Thoracic aorta (tissue), 2 donors: ENCODE measurements at places on chromosomes 16 and 17.

DNA sequence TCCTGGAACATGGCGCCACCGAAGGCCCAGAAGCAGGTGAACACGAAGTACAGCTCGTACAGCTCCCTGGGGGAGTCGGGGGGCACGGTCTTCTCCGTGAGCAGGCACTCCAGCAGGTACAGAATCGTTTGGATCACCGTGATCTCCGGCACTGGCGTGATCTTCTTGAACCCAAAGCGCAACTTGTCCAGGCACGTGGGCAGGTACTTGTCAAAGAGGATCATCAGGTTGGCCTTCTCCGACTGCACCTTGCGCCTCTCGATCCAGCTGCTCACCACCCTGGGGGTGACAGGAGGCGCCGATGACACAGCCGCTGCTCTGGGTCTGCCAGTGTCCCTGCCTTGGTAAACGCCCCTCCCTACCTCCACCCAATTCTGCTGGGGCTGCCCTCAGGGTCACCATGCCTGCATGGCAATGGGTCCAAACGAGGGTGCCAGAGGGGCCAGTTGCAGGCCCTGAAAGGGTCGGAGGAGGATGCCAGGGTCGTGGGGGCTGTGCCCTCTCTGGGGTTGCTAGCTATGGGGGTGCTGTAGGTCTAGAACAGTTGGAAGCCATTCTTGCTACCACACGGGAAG lies 90.9 kb downstream of the DNAH17 start:
- DNase-seq: no peak

DNA sequence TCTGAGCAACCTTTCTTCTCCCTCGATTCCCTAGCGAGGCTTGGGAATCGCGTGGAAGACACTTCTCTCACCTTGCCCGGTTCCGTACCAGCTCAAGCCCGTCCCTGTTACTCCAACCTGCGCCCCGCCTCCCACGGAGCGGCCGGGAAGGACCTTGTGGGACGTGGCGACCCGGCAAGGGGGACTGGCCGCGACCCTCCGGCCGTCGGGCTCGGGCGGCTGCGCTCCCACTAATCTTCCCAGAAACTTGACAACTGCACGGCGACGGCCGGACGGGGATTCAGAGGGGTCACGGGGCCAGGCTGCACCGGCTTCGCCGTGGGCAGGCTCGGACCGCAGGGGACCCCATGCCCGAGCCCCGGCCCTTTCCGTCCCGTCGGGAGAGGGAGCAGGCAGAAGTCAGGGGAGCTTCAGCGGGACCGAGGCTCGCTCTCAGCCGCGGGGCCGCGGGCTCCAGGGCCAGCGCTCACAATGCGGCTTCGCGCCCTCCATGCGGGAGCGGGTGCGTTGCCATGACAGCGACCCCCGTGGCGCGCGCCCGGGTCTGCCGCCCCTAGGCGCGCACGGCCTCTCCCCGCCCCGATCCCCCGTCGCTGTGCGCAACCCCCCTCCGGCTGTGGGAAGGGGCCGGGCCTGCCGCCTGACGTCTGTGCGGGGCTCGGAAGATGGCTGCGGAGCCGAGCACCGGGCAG lies at the start of gene SGSM2:
Gene SGSM2 (plus strand): TSS at position 650 of the 692 bp plus-strand sequence. CDS start 188 bp downstream, outside the sequence.
- no peak for DNase-seq

DNA sequence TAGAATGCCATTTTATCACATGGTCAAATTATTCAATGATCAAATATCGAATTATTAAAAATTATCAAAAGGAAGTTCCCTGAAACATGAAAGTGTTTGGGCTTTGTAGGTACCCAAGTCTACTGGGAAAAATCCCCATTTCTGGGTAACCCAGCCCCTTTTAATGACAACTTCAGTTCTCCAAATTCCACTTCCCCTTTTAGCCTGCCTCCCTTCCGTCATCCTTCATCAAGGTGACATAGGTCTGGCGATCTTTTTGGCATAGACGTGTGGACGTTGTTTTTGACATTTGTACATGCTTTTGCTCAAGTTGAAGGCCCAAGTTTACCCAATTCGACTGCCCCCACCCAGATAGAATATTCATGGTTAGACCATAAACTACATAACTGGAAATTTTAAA lies 660.9 kb downstream of the MAF start:
- no peak for DNase-seq

DNA sequence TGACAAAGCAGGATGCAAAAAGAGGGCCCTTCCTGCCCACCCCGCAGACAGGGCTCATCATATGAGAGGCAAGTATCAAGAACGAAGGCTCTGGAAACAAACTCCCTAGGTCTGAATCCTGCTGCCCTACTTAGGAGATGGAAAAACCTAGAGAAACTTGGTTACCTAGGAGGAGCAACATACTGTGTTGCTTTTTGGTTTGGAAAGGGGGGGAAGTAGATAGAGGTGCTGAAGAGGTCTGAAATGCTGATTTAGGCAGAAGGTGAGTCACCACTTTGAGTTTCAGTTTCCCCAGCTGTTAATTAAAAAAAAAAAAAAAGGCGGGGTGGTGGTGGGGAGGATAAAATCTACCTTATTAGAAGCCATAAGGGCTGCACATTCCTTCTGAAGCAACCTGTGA lies 1.5 kb downstream of the N4BP1 start:
- DNase-seq: no peak

DNA sequence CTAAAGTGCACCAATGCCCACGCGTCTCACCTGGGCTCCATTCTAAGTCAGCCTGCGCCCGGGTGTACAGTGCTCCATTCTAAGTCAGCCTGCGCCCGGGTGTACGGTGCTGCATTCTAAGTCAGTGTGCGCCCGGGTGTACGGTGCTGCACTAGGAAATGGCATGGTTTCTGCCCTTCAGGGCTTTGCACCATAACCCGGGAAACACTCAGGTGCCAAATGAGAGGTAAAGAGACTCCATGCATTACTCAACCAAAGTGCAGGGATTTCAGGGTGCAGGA lies 29.2 kb upstream of the FASN start:
- DNase-seq: no peak

- DNase-seq: no peak
Measured at GRCh38 chr16:3472878-3473595, 22.3 kb downstream of the C16orf90 start.

DNA sequence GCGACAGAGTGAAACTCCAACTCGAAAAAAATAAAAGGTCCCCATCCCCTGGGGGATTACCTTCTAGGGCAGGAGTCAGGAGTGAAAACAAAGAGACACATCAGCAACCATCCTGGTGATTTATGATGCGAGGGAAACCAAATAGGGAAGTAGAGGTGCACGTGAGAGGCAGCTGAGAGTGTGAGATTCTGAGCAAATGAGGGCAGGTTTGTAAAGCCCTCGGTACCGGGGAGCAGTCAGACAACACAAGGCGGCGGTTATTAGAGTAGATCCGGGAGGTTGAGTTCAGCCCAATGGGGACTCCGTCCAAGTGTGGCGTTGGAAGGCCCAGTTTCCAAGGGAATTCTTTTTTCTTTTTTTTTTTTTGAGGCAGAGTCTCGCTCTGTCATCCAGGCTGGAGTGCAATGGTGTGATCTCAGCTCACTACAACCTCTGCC lies 7.4 kb upstream of the ARMC7 start:
- DNase-seq: no peak

GRCh38 chr17:79446399-79447009 lies 164.3 kb downstream of the RBFOX3 start:
- DNase-seq: no peak

- no peak for DNase-seq
Measured at GRCh38 chr17:73431401-73432205, 119.8 kb upstream of the CDC42EP4 start.

GRCh38 chr16:28108590-28109247 lies 45.2 kb upstream of the GSG1L start:
- DNase-seq: no peak

GRCh38 chr17:56505154-56505756 lies 88.2 kb upstream of the NOG start:
- no peak for DNase-seq

GRCh38 chr16:67111951-67112444 lies 2.3 kb downstream of the PHAF1 start:
- no peak for DNase-seq

GRCh38 chr16:54049591-54050458 lies 236.8 kb downstream of the IRX3 start:
- no peak for DNase-seq

- no peak for DNase-seq
Measured at GRCh38 chr16:78326731-78327130, 227.3 kb downstream of the WWOX start.

- DNase-seq: no peak
Measured at GRCh38 chr17:67836205-67836987, 11.1 kb downstream of the BPTF start.

- DNase-seq: no peak
Measured at GRCh38 chr16:49856672-49857330, 889 bp upstream of the ZNF423 start.

- DNase-seq: no peak
Measured at GRCh38 chr16:71647391-71647790, 21.4 kb downstream of the MARVELD3 start.

DNA sequence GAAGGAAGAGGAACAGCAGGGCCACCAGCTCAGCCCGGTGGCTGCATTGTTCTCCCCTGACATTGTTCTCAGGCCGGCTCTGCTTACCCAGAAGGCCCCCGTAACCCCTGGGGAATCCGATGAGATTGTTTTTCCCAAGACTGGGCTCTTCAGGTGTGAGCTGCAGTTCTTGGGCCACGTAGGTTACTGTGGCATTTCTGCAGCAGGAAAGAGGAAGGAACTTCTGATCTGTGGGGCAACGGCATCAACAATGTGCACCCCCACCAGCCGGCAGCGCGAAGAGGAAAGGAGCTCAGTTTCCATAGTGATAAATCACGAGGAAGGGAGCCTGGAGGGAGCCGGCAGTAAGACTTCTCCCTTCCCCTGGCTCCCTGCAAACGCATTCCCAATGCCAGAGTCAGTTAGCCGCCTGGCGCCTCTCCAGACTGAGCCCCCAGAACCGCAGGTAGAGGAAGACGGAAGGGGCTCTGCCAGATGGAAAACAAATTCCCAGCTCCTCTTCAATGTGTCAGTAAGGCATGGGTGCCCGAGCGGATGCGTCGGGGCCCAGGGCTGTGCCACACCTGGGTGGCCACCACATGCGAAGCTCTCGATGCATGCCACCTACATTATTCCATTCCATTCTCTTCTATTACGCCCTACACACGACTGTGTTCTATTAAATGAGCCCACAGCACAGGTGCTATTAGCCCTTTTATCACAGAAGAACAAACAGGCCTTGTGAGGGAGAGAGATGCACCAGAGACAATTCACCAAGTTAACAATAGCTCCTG lies 21.5 kb upstream of the PECAM1 start:
- DNase-seq: no peak

- DNase-seq: no peak
Measured at GRCh38 chr17:17112628-17113200, 70.5 kb downstream of the MPRIP start.

DNA sequence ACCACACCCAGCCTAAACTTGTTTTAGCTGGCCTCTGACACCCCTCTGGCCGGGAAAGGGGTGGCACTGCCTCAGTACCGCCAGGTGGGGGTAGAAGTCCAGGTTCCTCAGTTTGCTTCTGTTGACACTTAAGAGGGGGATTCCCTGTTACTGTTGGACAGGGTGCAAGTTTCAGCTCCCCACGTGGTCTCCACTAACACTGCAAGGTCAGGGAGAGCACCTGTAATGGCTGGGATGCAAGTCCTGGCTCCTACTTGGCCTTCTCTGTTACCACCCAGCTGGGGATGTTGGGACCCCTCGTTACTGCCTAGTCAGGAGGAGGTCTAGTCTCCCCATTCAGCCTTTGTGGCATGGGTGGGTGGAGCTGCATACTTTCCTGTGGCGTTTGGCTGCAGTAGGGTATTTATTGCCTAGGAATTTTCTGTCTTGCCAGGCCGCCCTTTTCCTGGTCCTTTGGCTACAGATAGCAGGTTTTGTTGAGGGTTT lies 10.6 kb upstream of the MFAP4 start:
- DNase-seq: no peak

GRCh38 chr17:17275971-17276370 lies 5.1 kb downstream of the COPS3 start:
- DNase-seq: no peak

- DNase-seq: no peak
Measured at GRCh38 chr16:69937465-69937951, 13.6 kb upstream of the CLEC18A start.
